A549 (cell line): ENCODE measurements at places on chromosomes 7 and 10.

DNA sequence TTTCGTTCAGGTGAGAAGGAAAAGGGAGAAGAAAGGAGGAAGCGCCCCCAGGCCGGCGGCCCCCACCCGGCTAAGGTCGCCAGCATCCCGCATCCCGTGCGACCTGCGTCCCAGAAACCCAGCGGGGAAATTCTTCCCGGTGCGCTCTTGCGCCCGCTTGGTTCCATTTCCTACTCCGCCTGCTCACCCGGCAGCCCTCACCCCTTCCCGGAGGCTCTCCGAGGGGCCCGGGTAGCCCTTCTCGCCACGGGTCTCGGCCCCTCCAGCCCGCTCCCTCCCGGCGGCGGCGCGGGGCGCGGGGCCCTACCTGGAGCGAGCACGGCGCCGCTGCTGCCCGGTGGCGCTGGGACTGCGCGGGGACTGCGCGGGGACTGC, at the start of gene PRKCQ:
TSS of gene PRKCQ (minus strand) at position 373 of the 375 bp plus-strand sequence. CDS start 65,141 bp downstream, outside the sequence.
- DNase-seq, result peak; percentile 48

DNA sequence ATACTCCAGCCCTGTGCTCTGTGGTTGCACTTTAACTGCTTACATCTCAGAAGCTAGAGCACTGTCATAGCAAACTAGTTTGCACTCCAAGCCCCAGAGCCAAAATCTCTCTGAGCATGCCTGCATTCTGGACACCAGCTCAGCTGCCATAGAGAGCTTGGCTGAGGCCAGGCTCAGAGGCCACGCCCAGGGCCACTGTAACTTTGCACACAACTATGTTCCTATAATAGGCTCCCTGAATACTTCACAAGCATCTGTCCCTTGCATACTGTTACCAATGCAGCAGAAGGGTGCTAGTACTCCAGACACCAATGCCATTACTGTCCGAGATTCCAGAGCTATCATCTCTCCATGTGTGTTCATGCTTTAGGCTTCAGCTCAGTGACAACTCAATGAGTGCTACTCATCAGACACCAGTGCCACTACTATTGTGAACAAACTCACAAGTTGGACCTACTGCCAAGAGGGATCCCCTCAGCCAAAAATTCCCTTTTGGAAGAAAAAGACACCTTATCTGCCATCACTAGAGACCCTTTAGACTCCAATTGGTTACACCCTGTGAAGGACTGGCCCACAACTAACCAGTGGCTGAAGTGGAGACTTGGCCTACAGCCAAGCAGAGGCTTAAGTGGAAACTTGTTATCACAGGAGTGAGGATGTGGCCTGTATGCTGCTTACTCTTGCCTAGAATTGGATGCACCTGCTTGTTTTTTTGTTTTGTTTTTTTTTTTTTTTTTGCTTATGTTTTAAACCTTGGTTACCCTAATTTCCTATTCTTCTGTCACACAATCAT, 211.6 kb upstream of the MAGI2 start:
- no peak for DNase-seq

DNA sequence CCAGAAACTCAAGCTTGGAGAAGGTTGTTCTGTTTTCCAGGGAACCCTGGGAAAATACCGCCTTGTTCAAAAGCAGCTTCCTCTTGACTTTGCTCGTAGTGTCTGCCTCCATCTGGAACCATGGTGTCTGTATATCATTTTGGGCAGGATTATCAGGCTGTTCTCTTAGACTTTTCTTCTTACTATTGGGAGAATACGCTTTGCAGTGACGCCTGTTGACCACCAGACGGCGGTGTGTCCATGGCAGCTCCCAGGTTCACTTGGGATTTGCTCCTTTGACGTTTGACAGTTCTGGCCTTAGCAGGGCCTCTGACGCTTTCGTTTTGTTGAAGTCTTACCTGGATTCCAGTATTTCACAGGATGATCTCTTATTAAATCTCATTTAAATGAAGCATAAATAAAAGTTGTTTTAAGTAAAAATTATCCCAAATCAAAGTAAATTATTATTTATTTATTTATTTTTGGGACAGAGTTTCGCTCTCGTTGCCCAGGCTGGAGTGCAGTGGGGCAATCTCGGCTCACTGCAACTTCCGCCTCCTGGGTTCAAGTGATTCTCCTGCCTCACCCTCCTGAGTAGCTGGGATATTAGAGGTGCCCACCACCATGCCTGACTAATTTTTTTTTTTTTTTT, 41.8 kb upstream of the GJD4 start:
- peak; percentile 83 for DNase-seq

DNA sequence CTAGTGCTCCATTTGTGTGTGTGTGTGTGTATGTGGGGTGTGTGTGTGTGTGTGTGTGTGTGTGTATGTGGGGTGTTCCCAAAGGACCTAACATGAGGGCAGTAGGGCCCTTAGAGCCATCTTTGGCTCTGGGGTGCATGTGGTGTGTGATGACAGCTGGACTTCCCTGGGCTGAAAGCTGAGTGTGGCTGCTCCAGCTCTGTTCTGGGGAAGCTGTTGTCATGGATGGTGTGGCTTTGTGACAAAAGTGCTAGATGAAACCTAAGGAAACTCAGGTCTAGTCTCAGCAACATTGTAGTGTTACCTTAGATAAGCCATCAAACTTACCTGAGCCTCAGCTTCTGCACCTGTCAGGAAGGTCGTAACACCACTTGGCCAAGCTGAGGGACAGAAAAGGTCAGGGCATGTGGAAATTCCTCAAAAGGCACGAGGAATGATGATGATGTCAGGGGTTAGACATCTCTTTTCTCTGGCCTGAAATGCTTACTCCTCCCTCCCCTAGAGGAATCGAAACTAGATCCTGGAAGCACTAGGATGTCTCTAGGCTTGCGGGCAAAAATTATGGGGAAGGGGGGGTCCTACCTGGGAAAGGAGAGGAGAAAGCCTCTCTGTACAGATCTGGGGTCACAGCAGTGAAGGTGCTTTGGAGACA, 115.4 kb downstream of the RPS24 start:
- peak; percentile 6 for DNase-seq

- DNase-seq, result no peak
These were observed 30.8 kb downstream of the CPXM2 start for GRCh38 chr10:123860856-123861255.

- no peak for DNase-seq
These were observed 496.7 kb downstream of the SH2D4B start for GRCh38 chr10:81034383-81034782.

- DNase-seq, result no peak
These were observed 97.7 kb upstream of the EFCAB10 start for GRCh38 chr7:105678811-105679495.

GRCh38 chr10:74121368-74121767, 29.3 kb downstream of the AP3M1 start:
- DNase-seq, result no peak

DNA sequence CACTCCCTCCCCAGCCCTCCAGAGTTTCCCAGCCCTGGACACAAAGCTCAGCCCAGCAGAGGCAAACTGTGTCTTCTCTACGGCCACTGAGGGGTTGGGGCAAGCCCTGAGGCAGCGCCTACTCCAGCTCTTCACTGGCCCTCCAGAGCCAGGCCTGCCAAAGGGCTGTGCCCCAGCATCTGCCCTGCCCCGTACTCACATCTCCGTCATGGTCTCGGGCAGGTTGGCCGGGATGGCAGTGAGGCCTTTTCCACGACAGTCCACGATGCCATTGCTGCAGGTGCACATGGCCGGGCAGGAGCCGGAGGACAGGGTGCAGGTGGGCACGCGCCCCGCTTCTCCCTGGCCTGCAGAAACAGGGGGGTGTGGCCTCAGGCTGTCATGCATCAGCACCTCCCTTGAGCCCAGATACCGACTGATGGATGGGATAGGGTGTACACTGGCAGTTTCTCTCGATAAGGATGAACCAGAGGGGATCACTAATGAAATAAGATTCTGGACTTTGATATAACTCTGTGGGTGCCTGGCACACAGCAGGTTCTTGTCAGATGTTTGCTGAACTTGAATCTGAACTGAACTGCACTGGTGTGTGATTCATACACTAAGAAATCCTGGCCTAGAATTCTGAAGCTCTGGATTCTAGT, 125.2 kb downstream of the SLIT1 start:
- DNase-seq, result no peak

- no peak for DNase-seq
These were observed 177.0 kb downstream of the SND1 start for GRCh38 chr7:127828843-127829500.

DNA sequence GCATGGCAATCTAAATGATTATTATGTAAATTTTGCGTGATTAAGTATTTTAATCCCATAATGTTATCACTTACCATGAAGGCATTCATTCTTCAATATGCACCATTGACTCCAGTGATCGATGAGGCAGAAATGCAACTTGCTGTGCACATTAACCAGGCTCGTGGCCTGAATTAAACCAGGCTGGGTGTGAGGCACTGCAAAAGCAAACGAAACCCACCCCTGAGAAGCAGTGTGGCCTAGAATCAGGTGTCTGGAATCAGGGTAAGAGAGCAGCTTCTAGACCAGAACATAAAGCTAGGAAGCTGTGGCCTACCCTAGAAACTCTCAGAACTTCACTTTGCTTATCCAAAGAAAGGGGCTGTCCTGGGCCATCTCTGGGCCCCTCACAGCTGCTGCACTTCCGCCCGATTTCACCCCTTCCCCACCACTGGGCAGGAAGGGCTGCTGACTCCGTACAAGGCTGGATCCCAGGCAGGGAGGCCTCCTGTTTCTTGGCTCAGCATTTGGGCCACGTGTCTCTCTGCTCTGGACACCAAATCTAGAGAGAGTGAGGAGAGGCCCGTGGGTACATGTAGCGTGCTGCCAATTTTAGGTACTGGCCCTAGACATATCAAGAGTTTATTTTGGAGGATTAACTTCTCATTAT, 4.4 kb downstream of the PTPRE start:
- DNase-seq, result no peak

- no peak for DNase-seq
These were observed 110.7 kb downstream of the INHBA start for GRCh38 chr7:41592236-41592635.

GRCh38 chr10:98331885-98332284, 63.9 kb upstream of the LOXL4 start:
- peak; percentile 38 for DNase-seq

DNA sequence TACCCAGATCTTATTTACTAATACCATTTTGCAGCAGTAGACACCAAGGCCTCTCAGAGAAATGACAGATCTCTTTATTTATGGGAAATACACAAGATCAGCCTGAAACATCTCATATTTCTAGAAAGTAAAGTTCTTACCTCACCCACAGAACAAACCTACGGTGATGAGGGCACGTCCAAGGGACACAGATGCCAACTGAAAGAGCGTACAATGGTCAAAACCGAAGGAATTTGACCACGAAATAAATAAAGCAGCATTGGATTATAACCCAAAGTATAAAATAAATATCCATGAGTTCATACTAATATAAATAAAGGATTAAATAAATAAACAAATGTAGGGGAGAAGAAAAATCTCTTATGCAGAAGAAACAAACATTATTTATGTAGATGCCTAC, 747.0 kb downstream of the TNS3 start:
- no peak for DNase-seq

DNA sequence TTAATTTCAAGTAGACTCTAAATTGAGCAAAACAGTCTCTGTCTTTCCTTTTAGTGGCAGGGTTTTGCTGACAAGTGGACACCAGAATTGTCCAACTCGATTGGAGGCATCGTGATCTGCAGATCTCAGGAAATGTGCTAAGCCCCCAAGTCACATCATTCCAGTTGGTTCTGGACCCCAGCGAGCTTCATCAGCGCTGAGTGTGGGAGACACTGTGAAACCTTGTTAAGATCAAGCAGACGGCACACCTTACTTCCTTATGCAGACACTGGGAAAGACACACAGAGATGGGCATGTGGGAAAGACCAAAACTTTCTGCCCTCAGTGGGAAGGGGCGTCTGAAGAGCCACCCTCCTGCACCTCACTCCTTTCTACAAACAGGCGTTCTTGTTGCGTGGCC, 440.8 kb downstream of the GLRX3 start:
- no peak for DNase-seq
